ENCODE measurements at places on chromosomes 7 and 10.

GRCh38 chr7:359766-360361 lies 69.9 kb downstream of the FOXL3 start:
- DNase-seq: no peak

DNA sequence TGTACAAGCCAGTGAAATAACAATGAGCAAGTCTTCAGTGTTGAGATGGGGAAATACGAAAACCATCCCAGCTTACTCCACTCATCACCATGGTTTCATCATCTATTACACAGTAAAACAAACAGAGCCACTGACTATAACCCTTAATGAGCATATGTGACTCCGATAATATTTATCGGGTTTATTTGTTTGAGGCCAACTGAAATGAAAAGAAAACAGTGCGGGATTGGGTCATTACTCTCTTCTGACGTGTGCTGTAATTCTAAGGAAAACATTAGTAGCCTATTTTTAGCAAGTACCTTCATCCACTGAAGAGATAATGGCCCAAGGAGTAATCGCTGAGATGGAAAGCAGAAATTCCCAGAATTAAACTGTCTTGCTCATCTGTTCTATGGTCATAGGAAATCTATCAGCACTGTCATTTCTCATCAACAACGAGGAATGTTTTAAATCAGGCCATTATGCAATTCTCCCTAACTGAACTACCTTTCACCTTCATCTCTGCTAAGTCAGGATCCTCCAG lies 716.5 kb downstream of the INHBA start:
- DNase-seq: no peak

- DNase-seq: no peak
Observed at GRCh38 chr7:81036057-81036456, 117.2 kb upstream of the SEMA3C start.

GRCh38 chr7:112009081-112009480 lies 197.1 kb downstream of the DOCK4 start:
- DNase-seq: no peak

- no peak for DNase-seq
Observed at GRCh38 chr10:23364378-23364777, 19.8 kb upstream of the C10orf67 start.

GRCh38 chr7:130279286-130279685 lies 12.6 kb downstream of the CPA2 start:
- DNase-seq: no peak

- no peak for DNase-seq
Observed at GRCh38 chr10:128422999-128423398, 296.8 kb upstream of the MKI67 start.

DNA sequence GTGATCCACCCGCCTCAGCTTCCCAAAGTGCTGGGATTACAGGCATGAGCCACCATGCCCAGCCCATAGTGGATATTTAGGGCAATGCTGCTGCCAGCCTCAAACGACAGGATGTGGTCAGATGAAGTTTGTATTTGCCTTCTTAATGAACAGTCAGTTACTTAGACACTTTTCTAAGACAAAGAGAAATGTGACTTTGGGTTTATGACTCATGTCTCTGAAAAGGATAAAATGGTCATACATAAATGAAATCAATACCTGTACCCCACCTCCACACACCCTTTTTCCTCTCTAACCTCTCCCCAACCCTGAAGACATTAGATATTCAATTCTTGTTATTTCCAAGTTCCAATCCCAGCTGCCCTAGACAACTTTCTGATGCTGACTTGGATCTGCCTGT lies 109.3 kb upstream of the INSIG1 start:
- no peak for DNase-seq

- DNase-seq: no peak
Observed at GRCh38 chr10:4246881-4247358, 461.9 kb upstream of the KLF6 start.

DNA sequence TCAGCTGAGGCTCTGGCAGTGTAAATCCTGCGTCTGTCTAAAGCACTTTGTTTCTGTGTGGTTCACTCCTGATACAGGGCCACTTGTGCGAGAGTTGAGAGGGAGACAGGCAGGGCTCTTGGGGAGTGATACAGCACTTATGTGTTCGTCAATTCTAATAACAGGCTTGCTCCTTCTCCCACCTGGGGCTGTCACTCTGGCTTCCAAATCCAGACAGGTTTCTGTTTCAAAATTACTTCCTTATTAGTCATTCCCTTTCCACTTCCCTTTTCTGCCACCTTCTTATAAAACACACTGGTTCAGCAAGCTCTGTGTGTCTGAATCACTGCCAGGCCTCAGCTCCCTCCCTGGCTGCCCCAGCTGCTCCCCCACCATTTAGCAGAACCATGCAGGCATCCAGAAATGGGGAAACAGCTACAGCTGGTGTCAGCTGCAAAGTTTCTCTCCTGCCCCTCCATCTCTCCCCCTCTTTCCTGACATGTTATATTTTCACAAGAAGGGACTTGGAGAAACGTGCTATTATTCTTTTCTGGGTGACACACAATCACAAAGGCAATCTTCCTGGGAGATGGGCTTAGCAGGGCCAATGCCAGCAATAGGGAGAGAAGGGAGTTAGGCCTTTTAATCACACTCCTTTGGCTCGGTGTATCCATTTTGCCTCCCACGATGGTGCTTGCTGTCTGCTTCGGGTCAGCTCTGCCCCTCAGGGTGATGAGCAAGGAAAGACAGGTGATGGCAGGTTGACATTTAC lies 58.4 kb upstream of the ZNRF2 start:
- DNase-seq: no peak

- no peak for DNase-seq
Observed at GRCh38 chr10:98414578-98414931, 427 bp downstream of the PYROXD2 start.

- no peak for DNase-seq
Observed at GRCh38 chr7:159014297-159015062, 130.2 kb downstream of the VIPR2 start.

GRCh38 chr10:110431659-110432058 lies 66.0 kb upstream of the DUSP5 start:
- no peak for DNase-seq

- DNase-seq: no peak
Observed at GRCh38 chr10:3213208-3213607, 40.6 kb upstream of the PITRM1 start.

DNA sequence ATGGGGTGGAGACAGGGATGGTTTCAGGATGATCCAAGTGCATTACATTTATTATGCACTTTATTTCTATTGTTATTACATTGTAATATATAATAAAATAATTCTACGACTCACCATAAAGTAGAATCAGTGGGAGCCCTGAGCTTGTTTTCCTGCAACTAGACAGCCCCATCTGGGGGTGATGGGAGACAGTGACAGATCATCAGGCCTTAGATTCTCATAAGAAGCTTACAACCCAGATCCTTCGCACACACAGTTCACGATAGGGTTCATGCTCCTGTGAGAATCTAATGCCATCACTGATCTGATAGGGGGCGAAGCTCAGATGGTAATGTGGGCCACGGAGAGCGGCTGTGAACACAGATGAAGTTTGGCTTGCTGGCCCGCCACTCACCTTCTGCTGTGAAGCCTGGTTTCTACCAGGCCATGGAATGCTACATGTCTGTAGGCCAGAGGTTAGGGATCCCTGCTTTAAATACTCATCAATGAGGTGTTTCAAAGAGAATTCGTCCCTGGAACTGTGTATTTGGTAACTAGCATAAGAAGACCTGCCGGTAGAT lies 21.2 kb upstream of the PRKCQ start:
- DNase-seq: no peak

- DNase-seq: no peak
Observed at GRCh38 chr10:122441961-122442360, 12.5 kb upstream of the ARMS2 start.

- no peak for DNase-seq
Observed at GRCh38 chr7:26153241-26153822, 1.3 kb downstream of the NFE2L3 start.

DNA sequence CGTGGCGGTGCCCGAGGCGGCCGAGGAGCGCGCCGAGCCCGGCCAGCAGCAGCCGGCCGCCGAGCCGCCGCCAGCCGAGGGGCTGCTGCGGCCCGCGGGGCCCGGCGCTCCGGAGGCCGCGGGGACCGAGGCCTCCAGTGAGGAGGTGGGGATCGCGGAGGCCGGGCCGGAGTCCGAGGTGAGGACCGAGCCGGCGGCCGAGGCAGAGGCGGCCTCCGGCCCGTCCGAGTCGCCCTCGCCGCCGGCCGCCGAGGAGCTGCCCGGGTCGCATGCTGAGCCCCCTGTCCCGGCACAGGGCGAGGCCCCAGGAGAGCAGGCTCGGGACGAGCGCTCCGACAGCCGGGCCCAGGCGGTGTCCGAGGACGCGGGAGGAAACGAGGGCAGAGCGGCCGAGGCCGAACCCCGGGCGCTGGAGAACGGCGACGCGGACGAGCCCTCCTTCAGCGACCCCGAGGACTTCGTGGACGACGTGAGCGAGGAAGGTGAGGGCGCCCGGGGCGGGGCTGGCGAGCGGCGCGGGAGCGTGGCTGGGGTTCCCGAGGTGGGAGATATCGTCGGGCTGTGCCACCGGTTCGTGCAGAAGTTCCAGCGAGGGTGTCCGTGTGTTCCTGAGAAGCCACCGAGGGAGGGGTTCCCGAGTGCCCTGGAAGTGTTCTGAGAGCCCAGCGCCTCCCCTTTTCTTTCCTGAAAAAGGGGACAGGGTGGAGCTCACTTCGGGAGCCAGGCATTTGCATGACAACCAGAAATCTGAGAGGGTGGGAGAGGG lies 495 bp downstream of the EIF3B start:
- peak; percentile 13 for DNase-seq

- DNase-seq: no peak
Observed at GRCh38 chr7:119515962-119516361, 757.0 kb upstream of the KCND2 start.

DNA sequence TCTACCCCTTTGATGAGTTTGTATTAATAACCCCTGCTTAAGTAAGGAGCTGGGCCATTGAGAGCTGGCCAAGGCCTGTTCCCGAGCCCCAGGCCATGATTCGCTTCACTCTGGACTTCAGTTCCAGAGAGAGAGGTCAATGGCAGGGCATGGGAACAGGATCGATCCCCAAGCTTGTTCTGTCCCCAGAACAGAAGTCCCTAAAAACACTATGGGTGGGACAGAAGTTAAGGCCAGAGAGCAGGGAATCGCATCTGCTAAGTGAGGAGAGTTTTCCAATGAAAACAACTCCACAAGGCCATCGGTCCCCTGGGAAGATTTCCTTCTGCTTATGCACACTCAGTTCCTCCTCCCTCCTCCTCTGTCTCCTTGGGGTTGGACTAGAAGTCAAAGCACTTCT lies 159.6 kb downstream of the LSM5 start:
- DNase-seq: no peak

DNA sequence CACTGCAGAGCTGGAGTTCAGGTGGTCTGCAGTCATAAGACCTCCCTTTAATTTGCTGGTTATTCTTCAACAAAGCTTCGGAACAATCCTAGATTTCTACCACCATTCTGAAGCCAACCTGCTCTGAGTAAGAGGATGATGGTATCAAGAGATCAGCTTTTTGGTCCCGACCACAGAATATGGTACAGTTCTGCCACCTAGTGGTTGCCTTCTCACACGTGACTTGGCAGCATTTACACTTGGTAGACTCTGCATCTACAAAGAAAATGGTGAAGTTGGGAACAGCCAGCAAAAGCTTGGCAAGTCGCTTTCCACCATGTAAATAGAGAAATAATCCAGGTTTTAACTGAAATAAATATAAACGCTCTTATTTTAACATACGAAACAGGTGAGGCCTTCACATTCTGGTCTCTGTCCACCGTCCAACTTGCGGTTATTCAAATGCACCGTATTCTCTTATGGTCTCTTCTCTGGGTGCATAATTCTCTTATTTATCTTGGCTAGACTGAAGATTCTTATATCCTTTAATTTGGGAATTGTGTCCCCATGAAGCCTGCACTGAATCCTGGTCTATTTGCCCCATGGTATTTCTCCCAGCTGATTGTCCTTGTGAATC lies 173.9 kb upstream of the GRM3 start:
- DNase-seq: no peak

GRCh38 chr10:119973281-119973680 lies 80.8 kb downstream of the SEC23IP start:
- no peak for DNase-seq

DNA sequence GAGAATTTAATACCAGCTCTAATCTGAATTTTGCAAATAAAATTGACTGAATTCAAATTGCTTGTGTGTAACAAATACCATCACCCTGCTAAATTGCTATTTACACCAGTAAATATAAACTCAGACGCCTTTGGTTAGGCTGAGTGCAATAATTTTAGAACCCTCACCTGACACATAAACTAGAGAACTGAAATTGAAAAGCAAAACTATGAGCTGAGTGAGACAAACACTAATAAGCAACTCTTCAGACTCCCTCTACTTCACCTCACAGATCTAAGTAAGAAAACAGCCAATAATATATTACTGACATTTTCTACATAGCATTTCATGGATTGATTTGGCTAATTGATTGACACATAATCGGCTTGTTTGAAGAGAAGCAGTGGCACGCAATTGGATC lies 621.2 kb downstream of the REEP3 start:
- no peak for DNase-seq

GRCh38 chr10:58956926-58957325 lies 219.5 kb upstream of the PHYHIPL start:
- DNase-seq: no peak

DNA sequence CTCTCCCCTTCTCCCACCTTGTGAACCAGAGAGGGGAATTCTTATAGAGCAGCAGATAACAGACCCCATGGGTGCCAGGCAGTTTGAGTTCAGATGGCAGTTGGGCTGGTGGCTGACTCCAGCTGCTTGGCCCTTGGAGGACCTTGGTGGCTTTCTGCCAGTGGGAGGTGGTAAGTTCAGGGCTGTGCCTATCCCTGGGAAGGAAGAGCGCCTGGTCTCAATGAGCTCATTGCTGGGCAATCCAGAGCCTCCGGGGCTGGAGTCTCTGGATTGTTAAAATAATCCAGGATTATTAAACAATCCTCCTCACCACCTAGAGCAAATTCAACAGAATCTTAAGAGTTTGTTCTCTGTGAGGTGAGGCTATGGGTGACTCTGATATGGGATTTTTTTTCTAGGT lies 105.2 kb downstream of the FANK1 start:
- no peak for DNase-seq

- DNase-seq: no peak
Observed at GRCh38 chr7:105773030-105773460, 103.4 kb downstream of the ATXN7L1 start.

DNA sequence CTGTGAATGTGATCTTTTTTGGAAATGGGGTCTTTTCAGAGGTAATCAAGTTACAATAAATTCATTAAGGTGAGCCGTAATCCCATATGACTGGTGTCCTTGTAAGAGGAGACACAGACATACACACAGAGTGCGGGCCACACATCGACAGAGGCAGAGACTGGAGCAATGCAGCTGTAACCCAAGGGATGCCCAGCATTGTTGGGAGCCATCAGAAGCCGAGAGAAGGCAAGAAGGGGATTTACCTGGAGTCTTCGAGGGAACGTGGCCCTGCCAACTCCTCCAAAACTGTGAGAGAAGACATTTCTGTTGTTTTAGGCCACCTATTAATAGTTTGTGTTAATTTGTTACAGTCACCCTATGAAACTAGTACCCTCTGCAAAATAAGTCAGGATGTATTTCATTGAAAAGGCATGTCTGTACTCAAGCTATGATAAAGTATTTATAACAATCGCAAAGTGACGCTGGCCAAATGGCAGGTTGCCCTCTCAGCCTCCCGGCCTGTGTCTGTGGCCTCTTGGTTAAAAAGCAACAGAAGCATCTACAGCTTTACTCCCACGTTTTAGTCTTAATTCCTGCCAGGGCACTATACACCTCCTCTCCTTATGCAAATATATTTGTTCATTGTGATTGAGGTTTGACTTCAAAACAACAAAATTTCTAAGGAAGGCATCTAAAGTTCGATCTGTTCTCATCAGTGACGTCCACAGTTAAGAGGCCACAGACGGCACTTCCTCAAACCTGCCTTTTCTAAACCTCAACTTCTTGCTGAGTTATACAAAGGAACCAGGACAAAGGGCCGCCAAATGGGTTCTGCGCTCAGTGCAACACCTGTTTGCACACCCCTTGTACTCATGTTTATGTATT lies 46.8 kb downstream of the HIPK2 start:
- DNase-seq: no peak
